ENCODE measurements at places on chromosomes 16 and 17.
A peak's percentile ranks its signal among the peaks of the same experiment; 100 is the strongest.

- DNase-seq = peak; percentile 5
Measured at GRCh38 chr16:86874141-86874540, 295.8 kb downstream of the FOXL1 start.

DNA sequence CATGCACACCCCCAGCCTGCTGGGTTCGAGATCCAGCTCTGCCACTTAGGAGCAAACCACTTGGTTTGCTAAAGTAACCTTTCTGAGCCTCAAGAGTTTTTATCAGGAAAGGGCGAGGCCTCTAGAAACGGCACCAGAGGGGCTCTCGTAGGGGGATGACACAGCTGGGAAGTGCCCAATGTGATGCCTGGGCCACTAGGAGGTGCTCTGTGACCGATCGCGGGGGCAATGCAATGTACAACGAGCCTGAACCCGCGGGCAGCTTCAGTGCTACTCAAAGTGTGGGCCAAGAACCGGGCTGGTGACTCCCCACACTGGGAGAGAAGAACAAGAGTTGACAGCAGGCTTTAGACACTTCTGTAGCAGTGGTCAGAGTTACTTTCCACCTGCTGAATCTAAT, 9.4 kb downstream of the C16orf89 start:
- peak; percentile 49 for DNase-seq

DNA sequence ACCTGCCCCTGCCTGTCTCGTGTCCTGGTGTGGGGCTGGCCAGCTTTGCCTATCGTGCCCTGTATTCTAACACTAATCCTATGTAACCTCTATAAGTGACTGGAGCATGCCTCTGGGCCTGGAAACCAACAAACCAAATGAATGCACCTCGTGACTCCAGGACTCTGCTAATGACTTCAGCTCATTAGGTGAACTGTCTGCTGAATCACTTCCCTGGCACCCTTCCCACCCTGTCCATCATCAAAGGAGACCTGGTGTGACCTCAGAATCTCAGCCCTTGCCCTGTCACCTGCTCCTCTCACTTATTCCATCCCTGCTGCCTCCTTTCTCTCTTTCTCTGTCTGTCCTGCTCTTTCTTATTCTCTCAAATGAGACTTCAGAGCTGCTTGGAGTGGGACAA, 322.4 kb downstream of the CBLN1 start:
- DNase-seq = no peak

- DNase-seq = no peak
Measured at GRCh38 chr17:2061441-2061958, 6.6 kb downstream of the HIC1 start.

- DNase-seq = no peak
Measured at GRCh38 chr16:14002416-14002990, 68.6 kb upstream of the MRTFB start.

DNA sequence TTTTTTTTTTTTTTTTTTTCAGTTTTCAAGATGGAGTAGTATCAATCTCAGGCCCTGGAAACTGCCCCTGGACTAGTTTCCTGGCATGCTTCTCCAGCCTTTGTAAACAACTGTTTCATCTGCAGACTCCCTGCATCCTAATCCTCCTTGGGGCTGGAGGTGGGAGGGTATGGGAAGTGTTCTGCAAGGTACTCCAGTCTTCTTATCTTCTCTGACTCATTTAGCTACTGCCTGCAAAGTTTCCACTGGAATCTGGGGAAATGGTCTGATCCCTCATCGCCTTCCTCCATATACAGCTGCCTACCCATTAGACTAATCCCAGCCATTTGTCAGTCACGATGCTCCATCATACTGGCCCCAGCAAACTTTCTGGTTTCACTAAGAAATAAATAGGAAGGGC, 21.5 kb downstream of the COPZ2 start:
- no peak for DNase-seq

- DNase-seq = no peak
Measured at GRCh38 chr17:76998839-76999238, 130.6 kb downstream of the MGAT5B start.

GRCh38 chr16:54594601-54595391, 308.2 kb upstream of the IRX3 start:
- no peak for DNase-seq

DNA sequence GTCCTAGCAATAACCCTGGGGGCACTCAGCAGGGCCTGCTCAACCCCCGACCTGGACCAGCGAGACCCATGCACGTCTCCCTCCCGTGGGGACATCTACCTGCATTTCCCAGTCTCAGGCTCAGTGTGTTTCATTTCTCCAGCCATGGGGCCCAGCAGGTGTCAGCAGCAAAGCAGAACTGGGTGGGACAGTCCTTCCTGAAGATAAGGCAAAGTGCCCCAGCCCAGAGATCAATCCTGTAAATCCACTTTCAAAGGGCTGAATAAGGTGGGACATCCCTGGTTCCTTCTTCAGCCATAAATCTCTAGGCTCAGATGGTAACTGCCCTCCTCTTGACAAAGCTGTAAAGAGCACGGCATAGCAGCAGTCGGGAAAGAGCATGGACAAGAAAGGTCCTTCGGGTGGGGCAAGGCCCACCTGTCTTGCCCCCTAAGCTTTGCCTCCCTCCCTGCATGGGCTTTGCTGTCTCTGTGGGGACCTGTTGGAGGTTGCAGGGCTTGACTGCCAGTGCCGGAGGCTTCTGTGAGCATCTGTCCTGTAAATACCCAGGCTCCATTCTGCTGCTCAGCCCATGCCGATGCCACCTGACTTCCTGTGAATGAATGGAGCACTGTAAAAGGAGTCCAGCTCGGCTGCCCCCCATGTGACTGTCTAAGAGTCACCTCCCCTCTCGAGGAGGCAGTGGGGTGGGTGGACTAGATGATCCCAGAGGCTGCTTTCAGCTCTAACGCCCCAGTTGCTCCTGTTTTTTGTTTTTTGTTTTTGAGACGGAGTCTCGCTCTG, 84.8 kb upstream of the TBC1D3K start:
- DNase-seq = no peak

DNA sequence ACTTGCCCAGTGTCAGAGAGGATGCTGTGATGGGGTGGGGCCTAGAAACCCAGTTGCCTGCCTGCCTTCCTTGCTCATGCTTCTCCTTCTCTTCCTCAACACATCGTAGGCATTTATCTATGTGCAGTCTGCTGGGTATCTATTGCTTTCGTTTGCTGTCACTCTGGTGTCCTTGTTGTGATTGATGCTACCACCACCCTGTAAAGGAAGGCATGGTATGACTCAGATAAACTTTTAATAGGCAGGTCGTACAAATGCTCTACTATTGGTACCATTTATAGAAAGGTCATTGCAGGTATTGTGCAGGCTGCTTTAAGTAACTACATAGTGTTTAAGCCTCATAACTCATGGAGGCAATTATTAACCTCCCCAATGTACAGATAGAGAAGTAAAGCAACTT, 368.9 kb downstream of the UTP18 start:
- no peak for DNase-seq

GRCh38 chr17:76485569-76485968, 15.7 kb downstream of the RHBDF2 start:
- DNase-seq = peak; percentile 47

GRCh38 chr17:82963104-82963950, 116.1 kb upstream of the METRNL start:
- peak; percentile 76 for DNase-seq

GRCh38 chr17:45428931-45429338, 3.7 kb downstream of the ARHGAP27 start:
- DNase-seq = peak; percentile 84

- DNase-seq = no peak
Measured at GRCh38 chr17:30381340-30381659, 2.6 kb downstream of the CPD start.

- DNase-seq = peak; percentile 26
Measured at GRCh38 chr17:39208893-39209292, 8.8 kb downstream of the RPL19 start.

DNA sequence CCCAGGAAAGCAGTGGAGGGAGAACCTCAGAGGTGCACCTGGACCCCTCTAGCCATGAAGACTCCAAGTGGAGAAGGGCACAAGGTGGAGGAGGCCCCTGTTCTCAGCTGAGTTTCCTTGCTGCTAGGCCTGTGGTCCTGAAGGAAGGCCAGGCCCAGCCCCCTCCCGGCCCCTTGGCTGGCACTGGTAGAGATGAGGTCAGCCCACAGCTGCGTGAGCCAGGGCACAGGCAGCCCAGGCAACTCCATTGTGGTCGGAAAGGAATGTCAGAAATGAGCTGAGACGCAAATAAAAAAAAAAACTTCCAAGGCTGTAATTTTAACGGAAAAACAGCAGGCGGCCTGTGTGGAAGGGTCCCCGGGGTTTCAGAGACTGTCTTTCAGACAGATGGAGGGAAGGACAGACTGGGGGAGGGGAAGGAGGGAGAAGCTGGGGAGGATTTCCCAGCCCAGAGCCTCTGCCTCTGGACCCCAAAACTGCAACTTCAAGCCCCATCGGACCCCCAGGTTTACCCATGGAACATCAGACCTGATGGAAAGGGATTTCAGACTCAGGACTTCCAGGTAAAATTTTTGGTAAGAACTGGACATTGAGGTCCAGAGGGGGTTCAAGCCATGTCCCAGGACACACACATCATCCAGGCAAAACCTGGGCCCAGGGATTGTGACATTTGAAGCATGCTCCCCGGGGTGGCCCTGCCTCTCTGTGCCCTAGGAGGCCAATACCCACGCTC, 25.6 kb upstream of the MRPS23 start:
- DNase-seq = no peak

GRCh38 chr16:49856672-49857330, 889 bp upstream of the ZNF423 start:
- DNase-seq = peak; percentile 36

- DNase-seq = no peak
Measured at GRCh38 chr17:33687831-33688230, 394.7 kb upstream of the ASIC2 start.

DNA sequence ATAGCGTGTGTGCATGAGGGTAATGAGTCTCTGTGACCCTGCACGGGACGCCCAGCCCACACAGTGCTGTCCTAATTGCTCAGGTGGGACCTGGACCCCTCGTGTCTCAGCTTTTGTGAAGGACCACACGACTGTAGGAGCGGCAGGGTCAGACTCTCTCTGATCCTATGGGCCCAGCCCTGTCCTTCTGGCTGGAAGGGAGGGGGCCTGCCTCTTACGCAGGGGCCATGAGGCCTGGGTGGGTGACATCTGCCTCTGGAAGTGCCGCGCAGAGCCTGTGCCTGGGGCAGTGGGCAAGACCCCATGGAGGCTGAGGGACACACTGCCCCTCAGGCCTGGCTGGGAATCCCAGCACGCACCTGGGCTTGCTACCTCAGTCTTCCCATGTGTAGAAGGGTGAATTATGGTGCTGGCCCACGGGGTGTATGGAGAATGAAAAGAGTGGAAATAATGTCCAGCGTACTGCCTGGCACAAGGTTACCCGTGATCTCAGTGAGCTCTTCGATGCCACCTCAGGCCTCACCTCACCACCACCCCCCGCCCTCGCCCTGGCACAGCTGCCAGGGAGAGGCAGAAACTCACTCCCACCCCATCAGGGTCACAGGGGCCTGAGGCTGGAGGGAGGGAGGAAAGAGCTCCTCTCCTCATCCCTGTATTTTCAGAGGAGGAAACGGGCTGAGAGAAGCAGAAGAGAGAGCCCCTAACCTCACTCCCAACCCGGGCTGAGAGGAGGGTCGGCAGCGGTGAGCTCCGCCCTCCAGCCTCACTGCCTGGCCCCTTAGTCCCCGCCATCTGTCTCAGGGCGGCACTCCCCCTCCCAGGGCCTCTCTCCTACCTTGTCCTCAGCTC, 27.1 kb upstream of the DBNDD1 start:
- DNase-seq = no peak

DNA sequence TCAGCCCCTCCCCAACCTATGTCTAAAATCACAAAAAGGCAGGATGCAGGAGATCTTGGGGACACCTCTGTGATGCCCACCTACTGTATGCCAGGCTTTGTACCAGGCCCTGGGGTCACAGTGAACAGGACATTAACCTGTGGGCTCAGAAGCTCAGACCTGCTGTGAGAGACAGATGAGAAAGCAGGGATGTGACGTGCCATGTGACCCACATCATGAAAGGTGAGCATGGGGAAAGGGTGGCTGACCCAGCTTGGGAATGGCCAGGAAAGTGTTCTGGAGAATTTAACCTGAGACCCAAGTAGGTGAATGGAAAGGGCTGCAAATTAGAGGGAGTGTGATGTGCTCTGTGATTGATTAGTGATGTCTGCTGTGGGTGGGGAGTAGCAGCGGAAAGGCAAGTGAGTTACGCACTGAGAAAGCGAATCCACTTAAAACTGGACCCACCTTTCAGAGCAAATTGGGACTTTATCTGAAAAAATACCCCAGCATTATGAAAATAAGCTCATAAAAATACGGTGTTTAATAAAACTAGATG, 132.2 kb downstream of the IRF8 start:
- no peak for DNase-seq

- peak; percentile 87 for DNase-seq
Measured at GRCh38 chr16:48409839-48410632, 24.8 kb upstream of the SIAH1 start.

GRCh38 chr17:82077617-82078358, 12.2 kb upstream of the DUS1L start:
- no peak for DNase-seq

DNA sequence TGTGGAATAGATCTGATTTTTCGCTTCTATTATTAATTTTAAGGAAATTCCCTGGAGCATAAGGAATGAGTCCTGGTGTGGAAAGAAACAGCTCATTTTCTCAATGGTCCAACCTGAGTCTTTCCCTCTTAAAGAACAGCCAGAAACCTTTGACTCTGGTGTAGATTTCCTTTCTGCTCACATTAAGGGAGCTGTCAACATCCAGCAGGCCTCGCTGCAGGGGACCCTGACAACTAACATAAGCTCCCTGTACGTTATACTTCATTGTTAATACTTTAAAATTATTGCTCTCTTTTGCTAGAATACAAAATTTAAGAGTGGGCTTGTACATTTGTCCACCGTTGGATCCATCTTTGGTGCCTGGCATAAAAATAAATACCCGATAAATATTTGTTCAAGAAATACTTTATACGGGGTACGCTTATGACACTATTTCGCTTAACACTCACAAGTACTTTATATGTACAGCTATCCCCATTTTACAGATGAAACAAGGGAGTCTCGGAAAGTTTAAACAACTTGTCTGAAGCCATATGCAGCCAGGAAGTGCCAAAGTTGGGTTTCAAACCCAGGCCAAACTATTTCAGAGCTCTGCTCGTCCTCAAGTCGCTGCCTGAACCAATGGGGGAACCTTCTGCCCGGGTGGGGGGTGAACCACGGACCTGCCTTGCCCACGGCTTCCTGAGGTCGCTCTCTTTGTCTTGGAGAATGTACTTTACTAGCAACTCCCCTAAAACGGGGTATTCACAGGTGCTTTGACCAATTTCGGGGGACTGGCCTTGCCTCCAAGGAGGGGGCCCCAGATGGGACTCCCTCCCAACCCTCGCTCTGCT, 611 bp downstream of the SMARCE1 start:
- peak; percentile 48 for DNase-seq

- DNase-seq = no peak
Measured at GRCh38 chr17:31627960-31628359, 231.1 kb downstream of the COPRS start.

Data from inflammatory macrophage treated with lipopolysaccharide for 4 hours (primary cell).